ENCODE measurements at places on chromosomes 12 and 14.

DNA sequence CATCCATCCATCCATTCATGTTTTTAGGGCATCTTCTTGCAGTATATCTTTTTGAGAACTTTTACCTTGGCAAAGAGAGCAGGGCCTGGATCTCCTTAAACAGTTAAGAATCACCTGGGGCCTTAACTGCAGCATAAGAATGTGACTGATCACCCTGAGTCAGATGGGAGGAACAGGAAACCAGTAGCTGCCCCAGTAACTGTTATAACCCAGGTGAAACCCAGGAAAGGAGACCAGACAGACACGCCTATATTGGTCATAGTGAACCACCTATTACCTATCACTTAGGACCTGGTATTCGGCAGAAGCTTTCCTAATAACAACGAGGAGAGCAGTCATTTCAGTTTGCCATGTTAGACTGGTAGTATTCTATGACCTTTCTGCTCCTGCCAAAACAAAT lies 43.4 kb upstream of the NR2C1 start:
- no peak for DNase-seq

GRCh38 chr12:104115587-104115975 lies 22.4 kb downstream of the NFYB start:
- DNase-seq, result no peak

DNA sequence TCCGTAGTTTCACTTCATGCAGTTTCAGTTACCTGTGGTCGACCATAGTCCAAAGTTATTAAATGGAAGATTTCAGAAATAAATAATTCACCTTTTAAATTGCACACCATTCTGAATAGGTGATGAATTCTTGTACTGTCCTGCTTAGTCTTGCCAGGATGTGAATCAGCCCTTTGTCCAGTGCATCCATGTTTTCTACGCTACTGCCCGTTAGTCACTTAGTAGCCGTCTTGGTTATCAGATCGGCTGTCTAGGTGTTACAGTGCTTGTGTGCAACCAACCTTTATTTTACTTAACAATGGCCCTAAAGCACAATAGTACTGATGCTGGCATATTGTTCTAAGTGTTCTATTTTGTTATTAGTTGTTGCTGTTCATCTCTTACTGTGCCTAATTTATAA lies 146.7 kb downstream of the ACSS3 start:
- DNase-seq, result no peak

GRCh38 chr12:124523071-124523470 lies 44.3 kb downstream of the NCOR2 start:
- no peak for DNase-seq

DNA sequence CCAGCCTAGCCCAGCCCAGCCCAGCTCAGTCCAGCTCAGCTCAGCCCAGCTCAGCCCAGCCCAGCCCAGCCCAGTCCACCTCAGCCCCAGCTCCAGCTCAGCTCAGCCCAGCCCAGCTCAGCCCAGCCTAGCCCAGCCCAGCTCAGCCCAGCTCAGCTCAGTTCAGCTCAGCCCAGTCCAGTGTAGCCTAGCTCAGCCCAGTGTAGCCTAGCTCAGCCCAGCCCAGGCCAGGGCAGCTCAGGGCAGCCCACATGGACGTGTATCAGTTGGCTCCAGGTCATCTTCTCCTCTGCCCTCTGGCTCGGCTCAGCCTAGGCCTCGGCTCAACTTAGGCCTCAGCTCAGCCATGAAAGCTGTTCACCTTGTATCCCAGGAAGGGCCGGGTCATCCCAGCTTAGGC lies 64.7 kb downstream of the TMEM121 start:
- DNase-seq, result no peak

Measured in stimulated activated CD4-positive, alpha-beta T cell treated with anti-CD3 and anti-CD28 coated beads, Interleukin-4, amount 100 ng/mL, for 1 hour (primary cell).